ENCODE measurements at places on chromosomes 7 and 10. TPM values are rescaled to one million over a fixed set of nuclear protein-coding genes. Genes with fewer than 3 reads are reported as not detected.

Gene ANXA8L1
- polyA plus RNA-seq = not detected

DNA sequence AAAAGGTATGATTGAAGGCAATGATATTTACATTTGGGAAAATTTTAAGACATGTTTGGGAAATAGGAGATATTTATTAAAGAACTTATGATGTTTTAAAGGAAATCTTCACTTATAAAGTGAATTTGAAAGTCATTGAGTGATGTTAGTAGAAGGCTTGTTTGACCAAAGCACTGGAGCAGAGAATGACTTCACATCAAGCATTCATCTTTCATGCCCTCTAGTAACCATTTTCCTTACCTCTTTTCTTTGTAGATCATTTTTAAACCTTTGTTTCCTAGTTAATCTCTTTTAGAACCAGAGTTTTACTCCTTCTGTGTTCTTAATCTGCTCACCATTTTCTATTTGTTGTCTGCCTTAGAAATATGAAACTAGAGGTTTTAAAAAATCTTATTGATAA, 111.3 kb upstream of the FOXP2 start:
- no peak for DNase-seq

DNA sequence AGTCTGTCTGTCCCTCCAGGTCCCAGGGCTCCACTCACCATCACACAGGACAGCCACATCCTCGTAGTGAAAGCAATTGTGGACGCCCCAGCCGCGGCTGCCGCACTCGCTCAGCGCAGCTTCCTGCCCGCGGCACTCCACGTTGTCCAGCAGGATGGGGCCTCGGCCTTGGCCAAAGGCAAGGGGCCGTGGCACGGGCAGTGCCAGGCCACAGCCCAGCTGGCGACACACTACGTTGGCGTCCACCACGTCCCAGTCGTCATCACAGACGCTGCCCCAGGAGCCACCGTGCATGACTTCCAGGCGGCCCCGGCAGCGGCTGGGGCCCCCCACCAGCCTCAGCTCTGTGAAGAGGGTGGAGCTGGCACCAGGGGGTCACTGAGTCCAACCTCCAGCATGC, 9.2 kb downstream of the SSC4D start:
- no peak for DNase-seq

GRCh38 chr7:90594751-90595317, 1.3 kb upstream of the CDK14 start:
- DNase-seq = no peak

GRCh38 chr10:103238506-103239252, 7.0 kb upstream of the RPEL1 start:
- no peak for DNase-seq
